ENCODE measurements at places on chromosomes 11 and 22.

DNA sequence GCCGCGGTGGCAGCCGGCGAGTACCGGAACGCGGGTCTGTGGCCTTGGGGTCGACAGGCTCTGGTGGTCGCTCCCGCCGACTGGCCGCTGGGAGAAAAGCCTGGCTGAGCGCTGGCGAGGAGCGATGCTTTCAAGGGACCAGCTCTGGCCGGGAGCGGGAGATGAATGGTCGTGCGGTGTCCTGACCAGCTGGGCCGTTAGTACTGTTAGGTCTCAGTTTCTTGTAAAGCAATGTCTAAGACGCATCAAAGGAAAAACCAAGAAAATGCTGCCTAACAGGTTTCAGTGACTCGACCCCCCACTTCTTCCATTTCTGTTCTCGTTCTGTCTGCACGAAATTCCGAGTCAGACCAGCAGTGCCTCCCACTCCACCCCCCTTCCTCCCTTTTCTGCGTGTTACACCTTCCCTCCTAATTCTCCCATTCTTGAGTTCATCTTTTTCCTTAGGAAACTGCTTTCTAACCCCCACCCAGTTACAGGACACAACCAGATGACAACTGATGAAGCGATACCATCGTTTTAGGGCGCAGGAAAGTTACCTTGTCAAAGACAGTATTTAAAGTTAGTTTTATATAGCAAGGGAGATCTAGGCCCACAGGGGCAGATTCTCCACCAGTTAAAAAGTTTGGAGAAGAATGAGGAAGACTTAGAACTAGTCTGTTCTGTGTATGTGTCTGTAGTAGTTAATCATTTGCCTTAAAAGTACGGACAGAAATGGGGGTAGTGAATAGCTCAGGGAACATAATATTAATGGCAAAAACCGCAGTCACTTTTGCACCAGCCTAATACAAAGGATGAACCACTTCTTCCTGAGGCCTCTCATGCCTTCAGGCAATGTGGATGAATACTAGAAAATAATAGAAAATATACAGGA lies 1.0 kb downstream of the CUL5 start:
- no peak for DNase-seq

GRCh38 chr11:35390737-35391682 lies 28.3 kb downstream of the SLC1A2 start:
- no peak for DNase-seq

DNA sequence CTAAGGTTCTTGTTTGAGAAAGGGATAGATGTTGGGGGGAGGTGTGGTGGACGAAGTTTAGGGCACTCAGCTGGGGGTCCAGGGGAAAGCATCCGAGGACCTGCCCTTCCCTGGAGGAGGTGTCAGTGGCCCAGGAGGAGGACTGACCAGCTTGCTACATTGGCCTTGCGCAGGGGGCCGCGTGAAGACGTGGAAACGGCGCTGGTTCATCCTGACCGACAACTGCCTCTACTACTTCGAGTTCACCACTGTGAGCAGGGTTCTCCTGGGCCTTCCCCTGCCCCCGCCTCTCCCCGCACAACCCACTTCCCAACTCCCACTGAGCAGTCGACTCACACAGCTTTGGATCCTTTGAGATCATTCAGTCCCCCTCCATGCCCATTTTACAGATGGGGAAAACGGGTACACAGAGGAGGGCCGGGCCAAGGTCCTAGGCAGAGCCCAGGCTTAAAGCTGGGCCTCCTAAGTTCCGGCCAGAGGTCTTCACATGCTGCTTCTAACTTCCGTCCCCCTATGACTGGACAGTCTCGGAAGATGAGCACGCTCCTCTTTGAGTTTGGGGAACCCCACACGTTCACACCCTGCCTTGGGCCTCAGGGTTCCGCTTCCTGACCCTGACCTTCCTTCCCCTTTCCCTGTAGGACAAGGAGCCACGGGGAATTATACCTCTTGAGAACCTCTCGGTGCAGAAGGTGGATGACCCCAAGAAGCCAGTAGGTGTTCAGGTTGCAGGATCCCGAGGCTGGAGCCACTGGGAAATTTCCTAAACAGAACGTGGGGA lies 28.7 kb downstream of the CYTH4 start:
- DNase-seq = no peak

DNA sequence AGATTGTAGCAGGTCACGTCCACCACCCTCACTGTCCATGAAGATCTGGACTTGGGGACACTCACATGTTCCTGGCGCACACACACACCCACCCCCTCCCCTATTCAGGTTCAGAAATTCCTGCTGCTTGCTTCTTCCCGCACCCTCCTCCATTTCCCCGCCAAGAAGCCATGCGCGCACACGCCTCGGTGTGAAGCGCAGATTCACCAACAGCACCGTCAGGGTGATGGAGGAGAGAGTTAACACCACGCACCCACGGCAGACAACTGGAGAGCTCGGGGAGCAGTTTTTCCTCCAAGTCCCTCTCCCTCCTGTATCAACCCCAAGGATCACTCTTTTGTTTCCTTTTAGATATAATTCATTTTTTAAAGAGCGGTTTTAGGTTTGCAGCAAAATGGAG lies 113.4 kb downstream of the BCR start:
- DNase-seq = no peak

DNA sequence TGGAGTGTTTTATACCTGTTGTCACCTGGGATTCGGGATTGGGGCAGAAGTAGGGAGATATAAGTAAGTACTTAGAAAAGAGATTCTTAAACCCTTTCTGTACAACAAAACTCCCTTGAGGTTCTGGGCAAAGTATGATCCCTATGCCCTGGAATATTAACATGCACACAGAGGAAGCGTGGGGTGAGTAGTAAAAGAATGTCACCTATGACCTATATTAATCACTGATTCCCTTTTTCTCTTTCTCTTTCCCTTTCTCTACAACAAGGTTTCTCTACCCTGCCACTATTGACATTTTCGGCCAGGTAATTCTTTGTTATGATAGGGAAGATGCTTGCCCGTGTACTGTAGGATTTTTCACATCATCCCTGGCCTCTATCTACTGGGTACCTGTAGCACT lies 209.7 kb upstream of the PLET1 start:
- DNase-seq = no peak

GRCh38 chr22:43110927-43111623 lies 525 bp downstream of the BIK start:
- no peak for DNase-seq

GRCh38 chr11:4190519-4190918 lies 95.9 kb downstream of the RRM1 start:
- no peak for DNase-seq

DNA sequence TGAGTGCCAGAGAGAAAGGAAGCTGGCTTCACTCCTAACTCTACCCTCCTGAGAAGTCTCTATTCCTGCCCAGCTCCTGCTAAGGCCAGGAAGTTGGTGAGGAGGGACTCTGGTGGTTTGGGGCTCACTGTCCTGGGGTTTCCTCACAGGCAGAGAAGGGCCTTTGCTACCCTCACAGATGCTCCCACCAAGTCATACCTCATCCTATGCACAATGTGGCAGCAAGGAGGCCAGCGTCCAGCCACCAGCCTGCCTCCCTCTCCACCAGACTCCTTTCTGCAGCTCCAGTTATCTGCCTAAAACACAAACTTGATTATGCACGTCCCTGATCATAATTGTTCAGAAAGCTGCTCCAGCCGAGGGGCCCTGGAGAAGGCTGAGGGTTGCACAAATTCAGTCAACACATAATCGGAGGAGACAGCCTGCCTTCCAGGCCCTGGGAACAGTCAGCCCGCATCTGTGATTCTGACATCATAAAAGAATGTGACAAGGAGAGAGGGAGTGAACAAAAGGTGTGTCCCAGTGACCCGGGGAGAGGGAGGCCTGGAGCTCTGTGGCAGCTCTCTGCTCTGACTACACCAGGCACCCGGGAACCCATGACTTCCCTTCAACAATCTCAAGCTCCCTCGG lies 28.8 kb downstream of the DKK3 start:
- DNase-seq = no peak

GRCh38 chr11:131800452-131800851 lies 430.0 kb downstream of the NTM start:
- DNase-seq = no peak

GRCh38 chr22:47176573-47177333 lies 414.3 kb downstream of the TBC1D22A start:
- no peak for DNase-seq

DNA sequence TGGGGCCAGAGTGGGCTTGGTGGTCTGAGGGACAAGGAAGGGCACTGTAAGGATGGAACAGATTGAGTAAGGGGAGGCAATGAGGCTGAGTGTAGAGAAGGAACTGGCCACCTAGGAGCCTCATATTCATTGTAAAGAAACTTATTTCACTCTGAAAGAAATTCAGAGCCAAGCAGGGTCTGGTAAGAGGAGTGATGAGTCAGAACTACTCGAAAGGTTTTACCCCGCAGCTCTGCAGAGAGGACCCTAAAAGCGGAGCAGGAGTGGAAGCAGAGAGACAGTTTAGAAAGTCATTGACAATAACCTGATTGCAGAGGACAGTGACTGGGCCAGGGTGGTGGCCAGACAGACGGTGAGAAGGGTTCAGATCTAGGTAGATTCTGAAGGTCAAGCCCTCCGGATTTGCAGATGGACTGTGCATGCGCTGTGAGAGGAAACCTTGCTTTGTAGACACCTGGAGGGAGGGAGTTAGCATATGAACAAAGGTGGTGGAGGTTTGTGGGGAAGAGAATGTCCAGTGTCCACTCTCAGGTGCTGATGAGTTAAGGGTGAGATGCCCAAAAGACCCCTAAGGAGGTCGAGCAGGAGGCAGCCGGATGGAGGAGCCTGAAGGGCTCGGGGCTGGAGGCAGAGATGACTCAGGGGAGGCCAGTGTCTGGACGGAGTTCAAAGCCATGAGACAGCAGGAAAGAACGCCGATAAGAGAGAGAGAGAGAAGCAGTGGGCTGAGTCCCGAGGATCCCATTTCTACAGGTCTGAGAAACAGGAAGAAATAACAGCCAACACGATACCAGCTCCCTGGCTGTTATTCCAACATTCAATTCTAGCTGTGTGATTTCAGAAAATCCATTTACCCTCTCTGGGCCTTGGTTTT lies 546.0 kb downstream of the BRD1 start:
- DNase-seq = no peak

DNA sequence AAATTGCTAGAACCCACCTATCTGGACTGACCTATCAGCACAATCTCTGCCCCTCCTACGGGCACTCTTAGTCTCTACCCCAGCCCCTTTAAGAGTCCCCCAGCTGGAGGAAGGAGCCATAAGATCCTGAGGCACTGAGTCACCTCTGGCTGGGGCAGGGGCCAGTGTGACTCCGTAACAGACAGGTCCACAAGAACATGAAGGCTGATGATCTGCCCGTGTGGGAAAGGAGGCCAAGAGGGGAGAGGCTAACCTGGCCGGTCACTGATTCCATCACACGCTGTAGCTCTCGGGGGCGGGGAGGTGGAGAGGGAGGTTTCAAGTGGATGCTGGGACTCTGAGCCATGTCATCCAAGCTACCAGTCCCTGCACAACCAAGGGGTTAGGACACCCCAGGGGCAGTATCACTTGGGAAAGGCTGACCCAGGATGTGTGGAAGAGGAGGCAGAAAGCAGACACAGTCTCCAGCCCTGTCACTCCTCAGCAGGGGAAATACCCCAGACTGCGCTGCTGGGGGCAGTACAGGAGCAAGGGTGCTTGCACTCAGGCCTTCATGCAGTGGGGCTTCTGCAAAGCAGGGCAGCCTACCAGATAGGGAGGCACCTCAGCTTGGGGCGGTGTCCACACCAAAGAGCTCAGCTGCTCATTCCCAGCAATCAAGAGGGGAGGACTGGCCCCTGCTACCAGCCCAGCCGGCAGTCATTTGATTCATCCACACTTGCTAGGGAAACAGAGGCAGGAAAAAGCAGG lies 22.3 kb downstream of the ARHGAP1 start:
- no peak for DNase-seq
